Activated T-helper 1 cell treated with Interleukin-2 at 50 U/mL for 16 hours (primary cell): ENCODE measurements at places on chromosomes 16 and 17.

DNA sequence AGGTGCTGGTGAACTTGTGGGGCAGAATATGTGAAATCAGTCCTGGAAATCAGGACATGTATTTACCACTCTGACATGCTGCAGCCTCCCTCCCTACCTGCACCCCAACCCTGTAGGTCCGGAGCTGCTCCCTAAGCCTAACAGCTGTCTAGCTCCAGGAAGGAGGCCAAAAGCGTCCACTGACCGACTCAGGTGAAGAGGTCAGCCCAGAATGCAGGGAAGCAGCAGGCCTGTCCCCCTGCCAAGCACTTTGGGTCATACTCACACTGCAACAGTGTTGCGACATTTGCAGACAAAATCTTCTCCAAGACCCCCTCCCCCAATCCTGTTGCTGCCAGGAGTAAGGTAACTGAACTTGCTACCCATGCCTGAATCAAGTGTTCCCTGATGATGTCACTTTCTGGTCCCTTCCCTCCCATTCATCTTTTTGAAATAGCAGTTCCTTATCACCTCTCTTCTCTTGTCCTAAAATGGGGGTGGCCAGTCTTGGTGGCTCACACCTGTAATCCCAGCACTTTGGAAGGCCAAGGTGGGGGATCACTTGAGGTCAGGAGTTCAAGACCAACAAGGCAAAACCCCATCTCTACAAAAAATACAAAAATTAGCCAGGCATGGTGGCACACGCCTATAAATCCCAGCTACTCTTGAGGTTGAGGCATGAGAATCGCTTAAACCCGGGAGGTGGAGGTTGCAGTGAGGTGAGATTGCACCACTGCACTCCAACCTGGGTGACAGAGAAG is 1.3 kb upstream of the ACLY start:
- no peak for DNase-seq

- no peak for DNase-seq
Observed at GRCh38 chr17:7915179-7915610, 894 bp downstream of the RNF227 start.

DNA sequence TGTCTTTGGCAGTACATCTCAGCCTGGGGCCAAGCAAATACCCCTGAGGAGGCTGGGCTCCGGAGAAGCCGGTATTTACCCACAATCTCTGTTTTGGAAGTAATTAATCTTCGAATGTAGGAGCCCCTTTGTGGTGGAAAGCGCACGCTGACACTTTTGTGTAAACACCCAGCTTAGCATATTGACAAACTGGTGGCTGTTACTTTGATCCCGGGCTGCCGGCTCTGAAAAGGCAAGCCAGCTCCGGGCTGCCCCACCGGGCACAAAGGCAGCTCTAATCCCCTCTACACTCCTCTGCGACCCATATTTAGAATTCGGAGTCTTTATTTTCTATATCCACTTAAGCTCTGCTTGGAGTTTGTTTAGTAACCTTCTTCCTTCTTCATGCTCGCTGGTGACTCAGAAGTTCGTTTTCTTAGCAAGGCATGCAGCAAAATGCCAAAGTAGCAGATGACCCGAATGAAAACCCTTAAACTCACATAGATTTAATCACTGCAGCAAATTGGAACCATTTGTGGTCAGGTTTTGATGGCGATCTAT is 144.0 kb upstream of the IRX3 start:
- DNase-seq: no peak

DNA sequence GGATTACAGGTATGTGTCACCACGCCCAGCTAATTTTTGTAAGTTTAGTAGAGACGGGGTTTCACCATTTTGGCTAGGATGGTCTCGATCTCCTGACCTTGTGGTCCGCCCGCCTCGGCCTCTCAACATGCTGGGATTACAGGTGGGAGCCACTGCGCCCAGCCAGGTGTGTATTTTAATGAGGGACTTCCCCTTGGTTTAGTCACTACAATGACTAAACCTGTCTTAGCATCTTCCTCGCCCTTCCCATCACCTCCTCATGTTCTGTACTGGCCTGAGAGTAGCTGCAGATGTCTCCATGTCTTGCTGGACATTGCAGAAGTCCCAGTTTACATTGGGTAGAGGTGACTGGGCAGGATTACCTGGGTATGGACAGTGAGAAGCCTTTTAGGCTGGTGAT is 9.6 kb downstream of the SLC7A6 start:
- DNase-seq: no peak

DNA sequence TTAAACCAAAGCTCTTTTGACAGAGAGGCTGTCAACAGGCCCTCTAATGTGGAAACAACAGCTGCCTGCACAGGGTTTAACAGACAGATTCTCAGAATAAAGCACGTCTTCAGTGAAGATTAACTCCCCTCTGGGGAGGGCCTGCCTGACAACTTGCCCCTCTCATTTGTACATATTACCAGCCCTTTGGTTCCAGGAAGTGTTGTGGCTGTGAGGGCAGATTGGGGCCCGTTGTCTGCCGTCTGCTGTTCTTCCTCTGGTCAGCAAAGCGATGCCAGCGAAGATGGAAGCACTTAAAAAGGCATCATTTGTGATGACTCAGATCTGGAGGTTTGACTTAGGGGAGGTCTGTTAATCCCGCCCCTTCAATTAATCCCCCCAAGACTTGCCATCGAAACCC is 177.0 kb upstream of the IRX6 start:
- DNase-seq: no peak

GRCh38 chr16:14179116-14179515 is 108.0 kb downstream of the MRTFB start:
- DNase-seq: no peak
